Jurkat, Clone E6-1 (cell line): ENCODE measurements at places on chromosomes 3 and 15.

DNA sequence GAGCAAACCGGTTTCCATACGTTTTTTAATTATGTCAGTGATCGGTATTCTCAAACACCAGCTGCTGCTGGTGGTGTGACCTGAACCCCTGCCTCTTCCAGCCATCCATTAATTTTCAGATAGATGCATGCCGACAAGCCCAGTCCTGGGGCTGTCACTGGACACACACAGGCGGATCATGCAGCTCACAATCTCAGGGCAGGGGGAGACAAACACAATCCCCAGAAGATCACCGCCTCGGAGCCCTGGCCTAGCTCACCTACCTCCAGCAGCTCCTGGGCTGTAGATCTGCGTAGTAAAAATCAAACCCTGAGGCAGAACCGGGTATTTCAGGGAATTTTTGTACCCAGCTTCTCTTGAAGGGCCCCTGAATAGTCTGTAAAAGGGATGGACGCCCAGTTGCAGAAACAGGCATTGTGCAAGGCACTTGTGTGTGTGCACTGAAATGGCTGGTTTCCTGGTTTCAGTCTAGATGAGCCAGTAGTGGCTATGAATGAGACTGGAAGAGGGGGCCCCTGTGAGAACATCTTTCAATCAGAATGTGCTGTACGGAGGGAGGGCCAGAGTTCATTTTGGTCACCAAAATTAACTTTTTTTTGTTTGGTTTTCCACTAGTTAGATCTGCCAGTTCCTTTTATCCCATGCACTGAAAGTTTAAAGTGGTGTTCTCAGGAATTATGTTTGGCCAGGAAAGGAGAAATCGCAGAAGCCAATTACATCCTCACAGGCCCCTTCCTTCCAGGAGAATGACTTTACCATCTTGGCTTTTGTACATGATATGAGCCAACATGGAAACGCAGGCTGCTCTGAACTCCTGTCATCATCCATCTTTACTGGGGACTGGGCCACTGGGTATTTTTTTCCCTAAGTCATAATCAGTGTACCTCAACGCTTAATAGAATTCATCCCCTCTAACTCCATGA lies 55.0 kb upstream of the RPL32 start:
- no peak for DNase-seq

DNA sequence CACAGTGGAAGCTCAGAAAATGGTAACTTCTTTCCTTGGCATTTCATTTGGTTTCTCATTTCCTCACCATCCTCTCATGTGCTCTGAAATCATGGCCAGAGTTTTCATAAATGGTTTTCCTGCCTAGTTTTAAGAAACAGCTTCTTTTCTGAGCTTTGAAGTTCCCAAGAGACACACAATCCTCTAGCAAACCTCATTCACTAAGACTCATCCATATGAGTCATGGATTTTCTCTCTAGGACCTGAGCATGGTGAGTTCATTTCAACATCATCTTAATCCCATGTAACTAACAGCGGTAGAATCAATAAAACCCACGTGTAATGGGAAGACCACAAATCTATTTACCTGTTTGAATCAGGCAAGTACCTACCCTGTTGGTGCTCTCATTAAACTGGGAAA lies 274.5 kb upstream of the LRTM1 start:
- DNase-seq, result no peak

- no peak for DNase-seq
Measured at GRCh38 chr3:8506571-8507061, 5.0 kb downstream of the LMCD1 start.

DNA sequence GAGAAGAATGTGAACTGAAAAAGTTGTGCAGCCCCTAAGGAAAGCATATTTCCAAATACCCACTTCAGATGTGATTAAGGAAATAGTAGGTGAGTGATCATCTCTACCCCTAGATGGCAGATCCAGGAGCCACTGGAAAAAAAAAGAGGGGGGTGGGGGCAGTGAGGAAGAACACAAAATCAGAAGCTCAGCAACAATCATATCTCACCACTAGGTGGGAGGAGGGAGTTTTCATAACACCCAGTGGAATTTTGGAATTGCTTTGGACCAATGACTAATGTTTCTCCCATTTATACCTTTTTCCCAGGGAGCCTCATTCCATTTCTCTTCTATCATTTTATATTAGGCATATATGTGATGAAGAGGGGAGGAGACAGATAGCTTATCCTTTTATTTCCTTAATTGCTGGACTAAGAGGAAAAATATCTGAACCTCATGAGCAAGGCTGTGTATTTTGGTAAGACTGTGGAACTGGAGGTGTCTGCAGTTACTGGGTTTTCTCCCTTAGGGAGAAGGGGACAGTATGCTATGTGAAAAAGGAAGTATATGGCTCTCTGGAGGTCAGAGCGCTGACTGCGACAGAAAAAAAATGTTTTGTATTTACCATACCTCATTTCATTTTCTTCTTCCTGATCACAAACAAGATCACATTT lies 363.4 kb downstream of the GAP43 start:
- DNase-seq, result peak; percentile 51

- DNase-seq, result peak; percentile 78
Measured at GRCh38 chr3:18830087-18830486, 318.2 kb upstream of the KCNH8 start.

DNA sequence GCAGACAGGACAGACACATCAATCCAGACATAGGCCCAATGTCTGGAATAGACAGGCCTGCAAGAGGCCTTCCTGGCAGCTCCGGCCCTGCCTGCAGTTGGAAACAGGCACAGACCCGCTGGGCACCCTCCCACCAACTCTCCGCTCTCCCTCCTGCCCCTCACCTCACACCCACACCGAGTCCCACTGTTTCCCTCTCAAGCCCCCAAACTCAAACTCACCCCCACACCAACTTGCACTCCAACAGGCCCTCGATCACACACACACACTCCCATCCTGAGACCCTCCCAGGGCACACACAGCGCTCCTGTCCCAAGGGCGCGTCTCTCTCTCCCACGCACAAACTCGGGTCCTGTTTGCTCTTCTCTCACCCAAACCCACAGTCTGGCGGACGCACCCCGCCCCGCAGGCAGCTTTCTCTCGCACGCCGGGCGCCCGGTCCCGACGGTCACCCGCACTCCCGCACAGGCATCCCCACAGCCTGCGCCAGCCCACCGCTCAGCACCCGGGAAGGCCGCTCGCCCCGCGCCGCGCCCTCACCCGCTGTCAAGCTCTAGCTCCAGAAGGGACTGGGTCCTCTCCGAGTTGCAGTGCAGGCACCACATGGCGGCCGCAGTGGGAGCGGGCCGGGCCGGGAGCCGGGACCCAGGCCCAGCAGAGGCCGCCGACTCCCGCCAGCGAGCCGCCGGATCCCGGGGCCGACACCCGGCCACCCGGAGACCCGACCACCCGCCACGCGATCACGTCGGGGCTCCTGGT lies 106.2 kb downstream of the IQSEC1 start:
- DNase-seq, result no peak

- DNase-seq, result no peak
Measured at GRCh38 chr3:24155276-24155675, 210.2 kb downstream of the NR1D2 start.

DNA sequence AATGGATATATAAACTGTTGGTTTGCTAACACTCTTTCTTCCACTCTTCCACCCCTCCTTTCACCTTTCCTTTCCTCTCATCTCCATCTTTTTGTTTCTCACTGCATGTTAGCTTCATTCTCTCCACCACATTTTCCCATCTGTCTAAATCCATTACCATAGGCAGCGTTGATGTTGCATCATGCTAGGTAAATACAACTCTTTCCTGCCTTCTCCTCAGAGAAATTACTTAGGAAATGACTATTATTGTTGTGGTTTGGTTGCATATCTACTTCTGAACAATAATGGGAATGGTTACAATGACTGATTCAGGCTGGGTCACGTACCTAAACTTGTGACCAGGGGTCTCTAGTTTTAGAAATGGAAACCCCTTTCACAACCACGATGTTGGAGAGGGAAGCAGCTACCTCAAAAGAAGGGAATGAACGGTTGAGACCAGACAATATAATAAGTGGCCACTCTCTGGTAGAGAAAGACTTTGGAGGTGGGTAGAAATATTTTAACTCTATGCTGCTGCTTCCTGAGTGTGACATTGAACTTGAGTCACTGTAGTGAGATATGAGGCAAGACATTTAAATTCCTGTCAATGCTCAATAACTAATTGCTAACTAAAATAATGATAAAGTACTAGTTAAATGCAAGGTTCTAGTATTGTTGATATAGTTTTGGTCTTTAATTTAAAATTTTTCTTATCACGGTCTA lies 314.1 kb upstream of the TGFBR2 start:
- no peak for DNase-seq
